Effector memory CD8-positive, alpha-beta T cell (primary cell): ENCODE measurements at places on chromosomes 1 and 21.
A peak's percentile ranks its signal among the peaks of the same experiment; 100 is the strongest.

- no peak for DNase-seq
- no peak overlapping the region for H3K27ac ChIP-seq
- no peaks in the 10 kb centered on the region for H3K36me3 ChIP-seq
These were observed 33.9 kb upstream of the GRIK3 start for GRCh38 chr1:37068260-37068659.

- no peak overlapping the region for H3K27ac ChIP-seq
- no peak for DNase-seq
- H3K36me3 ChIP-seq: no peaks in the 10 kb centered on the region
- peaks cover 33% of the 10 kb centered on the region for H3K27me3 ChIP-seq
- no peak overlapping the region for H3K4me3 ChIP-seq
- no peaks in the 10 kb centered on the region for H3K4me1 ChIP-seq
These were observed 11.0 kb downstream of the KRTAP10-1 start for GRCh38 chr21:44529011-44529421.

GRCh38 chr1:57423135-57423655, 665 bp downstream of the DAB1 start:
- H3K4me1 ChIP-seq: no peaks in the 10 kb centered on the region
- H3K27ac ChIP-seq: no peak overlapping the region
- peaks cover 57% of the 10 kb centered on the region for H3K27me3 ChIP-seq
- DNase-seq: no peak
- peak overlapping the region; percentile 75 for H3K4me3 ChIP-seq
- no peaks in the 10 kb centered on the region for H3K36me3 ChIP-seq

- peaks cover 3% of the 10 kb centered on the region for H3K36me3 ChIP-seq
- no peak overlapping the region for H3K4me3 ChIP-seq
- no peak for DNase-seq
These were observed 75.4 kb downstream of the VWA5B1 start for GRCh38 chr1:20366056-20366462.

DNA sequence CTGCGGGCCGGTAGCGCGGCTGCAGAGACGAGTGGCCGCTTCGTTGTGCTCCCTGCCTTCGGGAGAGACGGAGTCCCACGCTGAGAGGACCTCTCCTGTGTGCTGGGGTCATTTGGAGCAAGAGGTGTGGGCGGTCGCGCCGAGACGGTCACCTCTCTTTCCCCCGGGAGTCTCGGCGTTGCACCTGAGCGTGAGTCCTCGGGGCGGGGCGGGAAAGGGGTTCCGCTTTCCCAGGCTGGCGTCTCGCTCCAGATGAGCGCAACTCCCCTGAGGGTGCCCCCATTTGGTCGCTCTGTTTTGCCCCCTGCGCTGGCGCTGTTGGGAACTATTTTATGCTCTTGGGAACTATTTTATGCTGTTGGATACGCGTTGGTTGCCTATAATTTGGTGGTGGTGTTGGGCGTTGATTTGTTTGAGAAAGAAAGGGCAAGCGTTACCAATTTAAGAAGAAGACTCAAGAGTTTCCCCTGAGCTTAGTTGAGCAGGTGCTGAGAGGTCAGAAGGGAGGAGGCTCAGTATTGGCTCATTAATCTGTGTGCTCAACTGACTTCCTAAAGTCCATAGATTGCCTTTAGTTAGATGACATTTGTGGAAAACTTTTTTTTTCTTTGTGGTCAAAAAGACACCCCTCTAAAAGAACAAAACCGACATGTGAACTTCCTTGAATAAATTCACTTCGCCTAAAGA, 683 bp downstream of the LRRC8B start:
- peaks cover 23% of the 10 kb centered on the region for H3K36me3 ChIP-seq
- peaks cover 22% of the 10 kb centered on the region for H3K4me1 ChIP-seq
- H3K27ac ChIP-seq: peak overlapping the region; percentile 89
- no peaks in the 10 kb centered on the region for H3K27me3 ChIP-seq

DNA sequence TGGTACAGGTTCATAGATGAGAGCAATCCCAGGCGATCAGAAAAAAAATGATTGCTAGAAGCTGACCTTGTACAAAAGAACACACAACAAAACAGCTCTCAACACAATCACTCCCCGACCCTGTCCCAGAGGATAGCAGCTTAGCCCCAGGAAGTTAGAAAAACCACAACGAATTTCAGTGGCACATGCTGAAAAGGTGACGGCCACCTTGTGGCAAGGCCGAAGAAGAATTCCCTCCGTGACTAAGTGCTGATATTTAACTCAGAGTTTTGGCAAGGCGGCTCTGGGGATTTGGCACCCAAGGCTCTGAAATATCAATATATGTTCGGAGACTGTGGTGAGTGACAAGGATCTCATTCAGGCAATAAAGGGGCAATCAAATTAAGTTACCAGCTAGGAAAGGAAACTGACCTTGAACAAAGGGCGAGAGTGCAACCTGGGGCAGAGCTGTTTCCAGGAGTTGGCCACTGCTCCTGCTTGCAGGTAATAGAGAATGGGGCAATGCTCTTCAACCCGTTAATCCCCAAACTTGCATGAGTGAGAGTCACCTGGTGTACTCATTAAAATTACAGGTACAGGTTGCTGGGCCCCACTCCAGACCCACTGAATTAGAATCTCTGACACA, 96.2 kb downstream of the BEND5 start:
- no peaks in the 10 kb centered on the region for H3K36me3 ChIP-seq
- DNase-seq: no peak
- no peak overlapping the region for H3K4me3 ChIP-seq
- H3K27me3 ChIP-seq: peaks cover 14% of the 10 kb centered on the region
- no peak overlapping the region for H3K27ac ChIP-seq
- H3K4me1 ChIP-seq: peaks cover 5% of the 10 kb centered on the region

DNA sequence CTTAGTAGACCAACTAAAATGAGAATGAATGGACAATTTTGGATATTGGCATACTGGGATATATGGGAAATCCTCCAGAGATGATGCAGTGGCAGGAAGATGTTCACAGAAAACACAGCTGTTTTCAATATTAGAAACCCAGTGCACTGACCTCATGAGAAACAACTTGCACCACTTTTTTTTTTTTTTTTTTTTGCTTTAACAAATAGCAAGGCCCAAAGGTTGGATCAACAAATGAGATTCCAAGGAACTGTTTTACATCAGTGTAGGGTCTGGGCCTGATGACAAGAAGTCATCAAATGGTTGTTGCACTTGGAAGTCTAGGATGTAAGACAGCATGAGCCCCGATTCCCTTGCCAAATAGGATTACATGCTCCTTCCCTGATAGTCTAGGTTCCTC, 110.7 kb downstream of the SLC25A24 start:
- H3K27me3 ChIP-seq: peaks cover 15% of the 10 kb centered on the region
- no peak for DNase-seq

DNA sequence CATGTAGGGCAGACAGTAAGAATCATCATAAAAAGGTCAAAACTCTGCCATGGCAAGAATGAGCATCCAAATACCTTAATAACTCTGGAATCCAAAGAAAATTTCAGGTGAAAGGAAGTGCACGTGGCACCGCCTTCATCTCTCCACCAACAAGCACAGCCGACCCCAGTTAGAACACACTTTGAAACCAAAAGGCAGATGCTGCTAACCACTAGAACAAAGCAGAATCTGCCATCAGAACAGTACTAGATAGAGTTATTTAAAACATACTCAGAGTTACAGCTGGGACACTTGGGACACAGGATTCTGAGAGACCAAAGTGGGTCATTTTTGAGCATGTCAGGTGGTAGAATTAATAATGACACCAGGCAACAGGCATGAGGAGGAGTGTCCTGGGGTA, 106.7 kb upstream of the SOD1 start:
- H3K4me1 ChIP-seq: peaks cover 1% of the 10 kb centered on the region
- H3K36me3 ChIP-seq: no peaks in the 10 kb centered on the region
- no peak overlapping the region for H3K4me3 ChIP-seq

GRCh38 chr1:67601539-67601938, 83.5 kb upstream of the GADD45A start:
- no peaks in the 10 kb centered on the region for H3K4me1 ChIP-seq
- H3K27ac ChIP-seq: no peak overlapping the region
- no peak overlapping the region for H3K4me3 ChIP-seq
- H3K27me3 ChIP-seq: peaks cover 25% of the 10 kb centered on the region

DNA sequence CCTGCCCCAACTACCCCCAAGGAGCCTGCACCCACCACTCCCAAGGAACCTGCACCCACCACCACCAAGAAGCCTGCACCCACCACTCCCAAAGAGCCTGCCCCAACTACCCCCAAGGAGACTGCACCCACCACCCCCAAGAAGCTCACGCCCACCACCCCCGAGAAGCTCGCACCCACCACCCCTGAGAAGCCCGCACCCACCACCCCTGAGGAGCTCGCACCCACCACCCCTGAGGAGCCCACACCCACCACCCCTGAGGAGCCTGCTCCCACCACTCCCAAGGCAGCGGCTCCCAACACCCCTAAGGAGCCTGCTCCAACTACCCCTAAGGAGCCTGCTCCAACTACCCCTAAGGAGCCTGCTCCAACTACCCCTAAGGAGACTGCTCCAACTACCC, 67.6 kb downstream of the TPR start:
- no peak overlapping the region for H3K27ac ChIP-seq
- no peak for DNase-seq
- H3K27me3 ChIP-seq: no peaks in the 10 kb centered on the region

DNA sequence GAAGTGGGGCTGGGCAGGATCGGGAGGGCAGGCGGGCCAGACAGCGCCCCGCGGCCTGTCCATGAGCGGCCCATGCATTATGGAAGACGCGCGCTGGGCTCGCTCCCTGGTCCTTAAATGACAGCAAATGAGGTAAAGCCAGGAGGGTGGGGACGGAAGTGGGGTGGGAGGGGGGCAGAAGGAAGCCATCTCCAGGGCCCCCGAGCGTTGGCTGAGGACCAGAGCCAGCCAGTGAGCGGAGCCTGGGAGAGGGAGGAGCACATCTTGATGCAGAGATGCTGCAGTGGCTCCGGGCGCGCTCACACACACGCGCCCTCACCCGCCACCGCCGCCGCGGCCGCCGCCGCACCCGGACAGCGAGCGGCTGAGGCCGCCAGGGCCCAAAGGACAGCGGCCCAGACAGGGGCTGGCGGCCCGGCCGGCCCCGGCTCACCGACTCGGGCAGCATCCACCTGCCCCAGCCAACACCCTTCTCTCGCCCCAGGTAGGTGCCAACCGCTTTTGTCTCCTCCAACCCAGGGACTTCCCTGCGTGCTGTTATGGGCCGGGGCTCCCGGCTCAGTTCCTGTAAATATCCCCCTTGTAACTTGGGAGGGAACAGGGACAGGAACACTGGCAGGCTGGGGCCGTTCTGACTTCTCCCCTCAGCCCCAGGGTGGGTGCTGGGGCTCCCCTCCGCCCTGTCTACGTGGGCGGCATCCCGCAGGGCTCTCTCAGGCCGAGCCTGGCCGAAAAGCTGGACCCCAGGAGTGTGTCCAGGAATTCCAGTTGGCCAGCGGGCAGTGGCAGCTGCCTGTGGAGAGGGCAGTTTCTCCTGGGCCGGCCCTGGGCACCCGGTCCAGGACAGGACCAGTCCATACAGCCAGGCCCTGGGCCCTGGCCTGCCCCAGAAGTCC, at the start of gene CNTN2:
Gene CNTN2, plus strand, starts transcription at position 302 of the 896 bp plus-strand sequence. CDS start 9,974 bp downstream, outside the sequence.
- peaks cover 55% of the 10 kb centered on the region for H3K27me3 ChIP-seq
- H3K4me1 ChIP-seq: no peaks in the 10 kb centered on the region
- no peaks in the 10 kb centered on the region for H3K36me3 ChIP-seq

DNA sequence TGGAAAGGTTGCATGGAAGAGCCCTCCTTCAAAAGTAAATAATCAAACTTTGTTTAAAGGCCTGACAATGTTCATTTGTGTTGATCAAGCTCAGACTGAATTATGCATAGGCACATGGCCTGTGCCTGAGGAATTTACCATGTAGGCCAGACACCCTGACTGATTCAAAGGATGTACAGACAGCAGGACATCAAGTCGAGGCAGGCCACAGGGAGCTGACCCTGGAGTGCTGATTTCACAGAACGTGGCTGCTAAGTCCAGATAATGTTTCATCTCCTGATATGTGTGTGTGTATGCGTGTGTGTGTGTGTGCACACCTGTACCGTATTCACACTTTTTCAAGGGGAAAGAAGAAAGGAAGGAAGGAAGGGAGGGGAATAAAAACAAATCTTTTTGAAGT, 34.1 kb downstream of the NAV1 start:
- no peak overlapping the region for H3K4me3 ChIP-seq
- H3K36me3 ChIP-seq: no peaks in the 10 kb centered on the region
- no peaks in the 10 kb centered on the region for H3K4me1 ChIP-seq
- no peak overlapping the region for H3K27ac ChIP-seq
- peaks cover 11% of the 10 kb centered on the region for H3K27me3 ChIP-seq
- DNase-seq: no peak

DNA sequence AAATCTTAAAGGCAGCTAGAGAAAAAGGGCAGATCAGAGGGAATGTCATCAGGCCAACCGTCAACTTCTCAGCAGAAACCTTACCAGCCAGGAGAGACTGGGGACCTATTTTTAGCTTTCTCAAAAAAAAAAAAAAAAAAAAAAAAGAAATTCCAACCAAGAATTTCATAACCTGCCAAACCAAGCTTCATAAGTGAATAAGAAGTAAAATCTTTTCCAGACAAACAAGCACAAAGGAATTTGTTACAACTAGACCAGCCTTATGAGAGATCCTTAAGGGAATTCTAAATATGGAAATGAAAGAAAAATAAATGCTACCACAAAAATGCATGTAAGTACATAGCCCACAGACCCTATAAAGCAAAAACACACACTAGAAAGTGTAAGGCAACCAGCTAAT, 267.7 kb downstream of the AKT3 start:
- H3K4me3 ChIP-seq: no peak overlapping the region
- H3K27ac ChIP-seq: peak overlapping the region; percentile 9
- H3K4me1 ChIP-seq: peaks cover 13% of the 10 kb centered on the region
- no peak for DNase-seq
- peaks cover 2% of the 10 kb centered on the region for H3K36me3 ChIP-seq
- no peaks in the 10 kb centered on the region for H3K27me3 ChIP-seq

GRCh38 chr21:26851109-26851944, 6.1 kb upstream of the ADAMTS1 start:
- peaks cover 35% of the 10 kb centered on the region for H3K27me3 ChIP-seq
- no peak overlapping the region for H3K4me3 ChIP-seq
- peaks cover 4% of the 10 kb centered on the region for H3K36me3 ChIP-seq
- H3K4me1 ChIP-seq: peaks cover 12% of the 10 kb centered on the region
- DNase-seq: no peak
- no peak overlapping the region for H3K27ac ChIP-seq

DNA sequence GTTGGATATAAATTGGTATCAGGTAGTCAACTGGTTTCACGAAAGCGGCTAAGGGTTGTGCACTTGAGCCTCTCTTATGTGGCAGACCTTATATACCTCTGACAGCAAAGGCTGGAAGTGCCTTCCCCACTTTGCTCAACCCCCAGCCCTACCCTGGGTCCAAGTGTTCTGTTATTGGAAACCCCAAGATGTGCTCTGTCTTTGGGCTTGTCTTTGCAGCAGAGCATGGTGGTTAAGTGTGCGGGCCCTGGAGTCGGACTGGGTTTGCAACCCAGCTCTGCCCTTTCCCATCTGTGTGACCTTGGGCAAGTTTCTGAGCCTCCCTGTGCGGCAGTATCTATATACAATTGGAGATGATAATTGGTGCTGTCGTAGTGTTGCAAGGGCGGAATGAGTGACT, 11.2 kb upstream of the IL10 start:
- DNase-seq: no peak
- no peaks in the 10 kb centered on the region for H3K27me3 ChIP-seq
- peak overlapping the region; percentile 71 for H3K27ac ChIP-seq
- peaks cover 55% of the 10 kb centered on the region for H3K4me1 ChIP-seq
